ENCODE measurements at places on chromosomes 13 and 19.

- DNase-seq = no peak
Observed at GRCh38 chr19:34512254-34512822, 30.8 kb downstream of the WTIP start.

DNA sequence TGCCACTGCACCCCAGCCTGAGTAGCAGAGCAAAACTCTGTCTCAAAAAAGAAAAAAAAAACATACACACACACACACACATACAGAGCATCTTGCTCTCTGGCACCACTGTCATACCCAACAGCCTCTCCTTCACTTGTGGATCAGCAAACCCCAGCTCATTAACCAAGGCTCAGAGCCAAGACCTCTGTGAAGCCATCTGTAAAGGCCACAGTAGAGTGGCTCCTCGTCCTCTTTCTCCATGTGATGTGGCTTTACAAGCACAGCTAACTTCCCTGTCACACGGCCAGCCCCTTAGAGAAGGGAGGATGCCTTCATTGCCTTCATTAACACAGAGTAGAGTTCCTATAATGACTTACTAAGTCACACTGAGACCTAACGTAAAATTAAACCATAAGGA, 62.7 kb upstream of the LSM14A start:
- DNase-seq = no peak

GRCh38 chr19:12648088-12648487, 18.5 kb downstream of the MAN2B1 start:
- no peak for DNase-seq

DNA sequence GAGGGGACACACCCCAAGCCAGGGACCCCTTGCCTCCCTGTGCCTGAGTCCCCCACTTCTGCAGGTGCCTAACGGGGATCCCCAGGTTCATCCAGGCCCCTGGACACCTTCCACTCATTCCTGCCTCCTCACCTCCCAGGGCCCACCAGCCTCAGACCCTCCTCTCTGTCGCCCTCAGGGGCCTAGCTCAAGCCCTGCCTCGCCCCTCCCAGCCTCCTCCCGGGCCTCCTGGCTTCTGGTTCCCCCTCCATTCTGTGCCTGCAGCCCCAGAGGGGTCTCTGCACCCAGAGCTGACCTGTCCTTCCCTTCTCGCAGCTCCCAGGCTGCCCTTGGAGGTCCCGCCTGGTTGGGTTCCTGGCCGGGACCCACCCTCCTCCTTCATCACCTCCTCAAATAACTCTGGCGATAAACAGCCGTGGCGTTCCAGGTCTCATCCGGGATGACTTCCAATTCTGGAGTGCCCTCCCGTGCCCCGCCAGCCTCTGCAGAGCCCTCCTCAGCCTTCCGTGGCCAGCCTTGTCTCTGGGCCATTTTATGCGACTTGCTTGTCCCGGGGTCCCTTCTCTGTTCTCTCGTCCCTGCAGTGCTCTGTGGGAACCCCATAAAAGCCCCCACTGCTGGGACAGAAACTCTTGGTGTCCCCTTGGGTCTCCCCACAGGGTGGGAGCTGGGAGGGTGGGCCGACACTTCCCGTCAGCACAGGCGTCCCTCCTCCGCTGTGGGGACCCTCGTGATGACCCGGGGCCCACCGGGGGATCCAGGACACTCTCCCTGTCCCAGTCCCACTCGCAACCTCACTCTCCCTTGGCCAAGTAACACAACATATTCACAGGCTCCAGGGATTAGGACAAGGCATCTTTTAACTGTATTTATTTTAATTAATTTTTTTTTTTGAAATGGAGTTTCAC, 9.2 kb downstream of the JOSD2 start:
- DNase-seq = no peak

GRCh38 chr19:17402982-17403855, 2.2 kb downstream of the BST2 start:
- DNase-seq = no peak

DNA sequence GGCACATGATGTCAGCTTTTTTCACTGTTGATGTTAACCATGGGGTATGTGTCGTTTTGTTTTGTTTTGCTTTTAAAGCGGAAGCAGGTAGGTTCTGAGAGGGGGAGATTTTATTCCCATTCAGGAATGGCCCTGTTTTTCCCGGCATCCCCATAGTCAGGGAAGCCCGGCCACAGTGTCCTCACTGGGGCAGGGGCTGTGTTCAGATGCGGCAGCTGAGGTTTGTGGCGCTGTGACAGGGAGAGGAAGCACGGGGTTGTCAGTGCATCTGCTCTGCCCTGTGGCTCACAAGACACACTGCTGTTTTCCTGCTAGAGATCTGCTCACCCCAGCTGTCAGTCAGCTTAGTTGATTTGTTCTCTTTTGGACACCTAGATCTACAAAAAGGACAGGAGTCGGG, 27.6 kb downstream of the ANKRD27 start:
- DNase-seq = no peak

- no peak for DNase-seq
Observed at GRCh38 chr13:113491418-113491883, 940 bp upstream of the DCUN1D2 start.

GRCh38 chr19:13089139-13089856, 13.4 kb downstream of the LYL1 start:
- DNase-seq = no peak

DNA sequence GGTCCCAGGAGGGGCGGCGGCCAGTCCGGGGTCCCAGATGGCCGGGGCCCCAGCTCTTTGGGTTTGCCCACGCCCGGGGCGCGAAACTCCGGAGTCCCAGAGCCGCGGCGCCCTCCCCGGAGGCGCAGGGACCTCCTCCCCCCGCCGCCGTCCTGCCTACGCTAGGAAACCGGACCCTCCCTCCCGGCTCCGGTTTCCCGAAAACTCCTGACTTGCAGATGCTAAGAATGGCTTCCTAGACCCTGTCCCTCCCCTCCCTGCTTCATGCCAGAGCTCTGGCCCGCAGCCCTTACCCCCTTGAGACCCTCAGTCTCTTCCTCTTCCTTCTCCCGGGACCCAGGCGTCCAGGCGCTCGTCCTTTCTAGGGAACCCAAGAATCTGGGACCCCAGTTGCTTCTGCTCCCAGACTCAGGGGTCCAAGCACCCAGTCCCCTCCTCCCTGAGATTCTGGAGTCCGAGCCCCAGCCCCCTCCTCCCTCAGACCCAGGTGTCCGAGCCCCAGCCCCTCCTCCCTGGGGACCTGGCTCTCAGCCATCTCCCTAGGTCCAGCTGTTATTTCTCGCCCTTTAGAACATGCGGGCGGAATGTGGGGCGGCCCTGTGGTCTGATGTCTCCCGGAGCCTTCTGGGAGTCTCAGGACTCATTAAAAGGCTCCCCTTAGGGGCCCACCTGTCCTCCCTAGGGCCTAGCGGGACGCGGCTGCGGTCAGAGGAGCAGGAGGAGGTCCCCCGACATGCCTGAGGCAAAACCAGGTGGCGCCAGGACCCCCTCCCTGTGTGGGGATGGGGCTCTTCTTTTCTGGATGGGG, at the start of gene MYBPC2:
TSS of gene MYBPC2 (plus strand) at position 672 of the 808 bp plus-strand sequence. CDS start at position 734, 62 bp downstream.
- DNase-seq = no peak

- no peak for DNase-seq
Observed at GRCh38 chr13:42484386-42484785, 89.6 kb upstream of the TNFSF11 start.

DNA sequence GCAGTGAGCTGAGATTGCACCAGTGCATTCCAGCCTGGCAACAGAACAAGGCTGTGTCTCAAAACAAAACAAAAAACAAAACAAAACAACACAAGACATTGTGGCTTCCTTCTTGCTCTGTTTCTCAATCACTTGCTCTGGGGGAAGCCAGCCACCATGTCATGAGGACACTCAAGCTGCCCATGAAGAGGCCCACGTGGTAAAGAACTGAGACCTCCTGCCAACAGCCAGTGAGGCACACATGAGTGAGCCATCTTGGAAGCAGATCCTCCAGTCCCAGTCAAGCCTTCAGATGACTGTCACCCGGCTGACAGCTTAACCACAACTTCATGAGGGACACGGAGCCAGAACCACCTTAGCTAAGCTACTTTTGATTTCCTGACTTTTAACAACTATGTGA, 25.2 kb downstream of the CPT1C start:
- DNase-seq = no peak

DNA sequence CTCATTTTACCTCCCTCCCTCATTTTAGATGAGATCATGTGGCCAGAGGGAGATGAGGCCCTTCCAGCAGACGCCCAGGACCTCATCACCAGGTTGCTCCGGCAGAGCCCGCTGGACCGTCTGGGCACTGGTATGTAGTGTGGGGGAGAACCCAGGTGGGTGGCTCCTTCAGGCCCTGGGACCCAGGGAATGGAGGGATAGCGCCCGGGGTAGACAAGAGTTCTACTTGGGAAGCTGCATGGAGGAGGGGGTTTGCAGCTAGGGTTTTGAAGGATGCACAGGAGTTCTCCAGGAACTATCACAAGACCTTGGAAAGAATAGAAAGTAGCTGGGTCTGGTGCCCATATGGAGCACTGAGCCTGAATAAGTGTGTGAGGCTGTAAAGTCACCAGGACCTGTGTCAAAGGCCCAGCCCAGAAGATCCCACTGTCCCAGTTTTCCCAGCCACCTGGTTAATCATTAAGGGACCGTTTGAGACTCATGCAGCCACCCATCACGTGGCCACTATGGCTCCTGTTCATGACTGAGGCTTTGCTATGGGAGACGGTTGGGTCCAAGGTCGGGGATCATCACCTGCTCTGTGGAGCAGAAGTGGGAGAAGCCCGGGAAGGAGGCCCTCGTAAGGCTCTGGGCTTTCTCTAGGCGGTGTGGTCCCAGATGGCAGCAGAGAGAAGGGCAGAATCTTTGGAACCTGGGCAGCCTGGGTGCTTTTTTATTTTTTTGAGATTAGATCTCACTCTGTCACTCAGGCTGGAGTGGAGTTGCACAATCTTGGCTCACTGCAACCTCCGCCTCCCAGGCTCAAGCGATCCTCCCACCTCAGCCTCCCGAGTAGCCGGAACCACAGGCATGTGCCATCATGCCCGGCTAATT, 17.0 kb upstream of the PIK3R2 start:
- no peak for DNase-seq

- no peak for DNase-seq
Observed at GRCh38 chr13:38350114-38350617, 515 bp downstream of the UFM1 start.

DNA sequence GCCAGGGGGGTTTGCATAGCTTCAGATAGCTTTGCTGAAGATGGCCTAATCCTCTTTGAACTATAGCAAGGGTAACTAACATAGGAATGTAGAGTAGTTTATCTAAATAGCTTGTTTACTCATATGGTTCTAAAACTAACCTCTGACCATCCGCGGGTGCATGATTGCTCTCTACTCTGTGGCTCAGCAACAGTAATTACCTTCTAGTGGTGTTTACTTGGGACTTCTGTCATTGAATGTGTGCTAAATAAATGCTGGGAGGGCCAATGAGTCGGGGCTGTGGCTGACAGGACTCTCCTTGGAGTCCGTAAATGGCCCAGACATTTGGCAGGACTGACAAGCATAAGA, 1461.9 kb downstream of the UQCRFS1 start:
- no peak for DNase-seq

GRCh38 chr13:96686286-96686685, 308.0 kb downstream of the OXGR1 start:
- no peak for DNase-seq

DNA sequence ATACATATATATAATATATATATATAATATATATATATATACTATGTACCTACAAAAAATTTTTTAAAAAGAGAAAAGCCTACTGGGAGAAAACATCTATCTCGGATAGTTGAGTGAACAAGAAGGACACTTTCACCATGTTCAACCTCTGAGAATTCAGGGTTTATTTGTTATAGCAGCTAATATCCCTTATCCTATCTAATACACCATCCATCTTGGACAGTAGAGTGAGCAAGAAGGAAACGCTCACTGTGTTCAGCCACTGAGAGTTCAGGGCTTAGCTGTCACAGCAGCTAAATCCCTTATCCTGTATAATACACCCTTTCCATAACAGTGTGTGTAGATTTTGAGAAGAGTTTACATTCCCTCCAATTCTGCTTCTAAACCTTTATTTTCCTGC, 38.1 kb upstream of the CACNA1A start:
- no peak for DNase-seq

- DNase-seq = no peak
Observed at GRCh38 chr19:13610039-13610691, 103.9 kb upstream of the CACNA1A start.

GRCh38 chr13:23844132-23844531, 45.1 kb downstream of the MIPEP start:
- DNase-seq = no peak

GRCh38 chr13:66415444-66415843, 814.7 kb downstream of the PCDH9 start:
- no peak for DNase-seq

DNA sequence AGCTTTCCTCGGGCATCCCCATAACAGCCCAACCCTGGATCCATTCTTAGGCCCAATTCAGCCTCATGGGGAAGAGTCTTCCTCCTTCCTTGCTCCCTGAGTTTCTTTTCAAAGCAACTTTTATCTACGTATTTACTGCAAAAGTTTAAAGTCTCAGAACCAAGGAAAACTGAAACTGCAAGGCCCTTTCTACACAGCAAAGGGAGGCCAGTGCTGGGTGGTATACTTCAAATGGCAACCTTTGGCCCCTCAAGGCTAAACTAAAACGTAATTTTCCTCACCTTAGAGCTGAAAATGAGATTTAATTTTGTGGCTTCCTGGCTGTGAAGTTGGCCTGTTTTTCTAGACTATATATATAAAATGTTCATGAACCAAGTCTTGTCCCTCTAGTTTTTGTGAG, 5.6 kb downstream of the CDX2 start:
- no peak for DNase-seq

GRCh38 chr19:31527443-31527842, 178.2 kb upstream of the TSHZ3 start:
- DNase-seq = no peak

DNA sequence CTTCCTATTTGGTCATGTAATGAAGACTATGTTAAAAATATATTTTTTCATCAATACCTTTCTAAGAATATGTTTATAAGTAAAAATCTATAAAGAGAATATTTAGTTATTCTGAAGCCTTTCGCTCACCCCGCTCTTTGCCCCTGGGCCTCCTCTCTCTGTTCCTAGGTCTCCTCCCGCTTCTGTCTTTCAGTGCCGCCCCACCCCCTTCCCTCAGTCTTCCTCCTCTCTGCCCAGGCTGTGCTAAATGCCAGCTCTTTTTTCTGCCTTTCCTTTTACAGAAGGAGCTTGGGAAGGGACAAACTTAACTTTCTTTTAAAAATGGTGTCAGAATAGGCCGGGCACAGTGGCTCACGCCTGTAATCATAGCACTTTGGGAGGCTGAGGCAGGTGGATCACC, 22.8 kb downstream of the HIF3A start:
- no peak for DNase-seq
